ENCODE measurements at places on chromosomes 5 and 9.

DNA sequence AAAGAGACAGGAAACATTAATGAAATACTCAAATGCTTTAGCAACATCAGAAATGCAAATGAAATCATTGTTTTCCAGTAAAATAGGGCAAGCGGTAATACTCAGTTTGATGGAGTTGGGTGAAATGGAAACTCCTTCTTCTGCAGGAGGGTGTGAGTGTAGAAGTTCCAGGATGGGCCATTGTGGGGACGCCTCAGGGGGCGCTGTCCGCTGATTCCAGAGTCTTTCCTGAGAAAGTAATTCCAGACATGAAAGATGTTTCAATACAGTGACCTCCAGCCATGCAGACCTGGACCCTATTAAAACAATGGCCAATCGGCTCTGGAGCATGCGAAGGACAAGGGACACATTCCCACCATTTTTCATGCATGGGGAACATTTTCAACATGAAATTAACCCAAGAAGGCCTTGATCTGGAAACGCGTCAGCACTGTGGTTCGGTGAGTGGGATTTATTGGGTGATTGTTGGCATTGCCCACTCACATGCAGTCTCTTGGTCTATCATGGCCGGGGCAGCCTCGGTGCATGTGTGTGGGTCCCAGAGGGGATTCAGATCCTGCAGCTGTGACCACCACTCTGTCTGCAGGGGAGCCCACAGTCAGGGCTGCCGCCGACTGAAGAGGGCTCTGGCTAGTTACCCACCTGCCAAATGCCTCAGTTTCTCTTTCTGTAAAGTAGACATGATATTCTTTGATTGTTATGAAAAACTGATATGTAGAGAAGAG, 132.6 kb upstream of the IRX4 start:
- DNase-seq: no peak

GRCh38 chr5:144173766-144174165, 3.1 kb downstream of the KCTD16 start:
- DNase-seq: no peak

- no peak for DNase-seq
Measured at GRCh38 chr9:328453-328852, 113.8 kb downstream of the DOCK8 start.

GRCh38 chr5:6682239-6682638, 31.0 kb upstream of the TENT4A start:
- DNase-seq: no peak

DNA sequence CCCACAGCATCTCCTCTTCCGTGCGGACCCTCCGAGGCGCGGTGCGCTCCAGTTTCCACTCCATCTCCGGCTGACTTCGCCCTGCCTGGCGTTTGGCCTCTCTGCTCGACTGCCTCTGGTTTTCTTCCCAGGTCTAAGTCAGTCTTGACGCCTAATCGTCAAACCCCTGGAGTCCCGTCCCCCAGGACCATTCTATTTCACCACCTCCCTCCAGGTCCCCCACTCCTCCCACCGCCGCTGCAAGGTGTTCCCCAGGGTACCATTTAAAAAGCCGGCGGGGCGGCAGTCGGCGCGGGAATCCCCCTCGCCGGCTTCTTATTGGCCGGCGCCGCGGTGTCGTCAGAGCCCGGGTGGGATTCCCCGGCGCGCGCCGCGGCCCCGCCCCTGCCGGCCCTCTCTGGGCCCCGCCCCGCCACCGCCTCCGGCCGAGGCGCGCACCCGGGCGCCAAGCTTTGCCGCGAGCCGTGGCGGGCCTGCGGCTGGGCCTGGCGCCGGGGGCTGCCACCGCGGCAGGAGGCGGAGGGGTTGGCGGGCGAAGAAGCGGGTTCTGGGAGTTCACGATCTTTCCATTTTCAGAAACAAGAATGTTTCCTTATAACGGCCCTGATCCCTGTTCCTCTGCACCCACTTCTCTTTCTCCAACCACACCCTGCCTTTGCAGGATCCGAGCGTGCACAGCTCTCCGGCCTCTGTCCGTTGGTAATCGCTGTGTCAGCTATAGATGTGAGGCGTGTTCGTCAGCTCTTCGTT, at the start of gene CDC20B:
Gene CDC20B (minus strand): TSS at position 241 of the 750 bp plus-strand sequence. CDS start 177 bp downstream, at position 64.
- DNase-seq: peak; percentile 63

DNA sequence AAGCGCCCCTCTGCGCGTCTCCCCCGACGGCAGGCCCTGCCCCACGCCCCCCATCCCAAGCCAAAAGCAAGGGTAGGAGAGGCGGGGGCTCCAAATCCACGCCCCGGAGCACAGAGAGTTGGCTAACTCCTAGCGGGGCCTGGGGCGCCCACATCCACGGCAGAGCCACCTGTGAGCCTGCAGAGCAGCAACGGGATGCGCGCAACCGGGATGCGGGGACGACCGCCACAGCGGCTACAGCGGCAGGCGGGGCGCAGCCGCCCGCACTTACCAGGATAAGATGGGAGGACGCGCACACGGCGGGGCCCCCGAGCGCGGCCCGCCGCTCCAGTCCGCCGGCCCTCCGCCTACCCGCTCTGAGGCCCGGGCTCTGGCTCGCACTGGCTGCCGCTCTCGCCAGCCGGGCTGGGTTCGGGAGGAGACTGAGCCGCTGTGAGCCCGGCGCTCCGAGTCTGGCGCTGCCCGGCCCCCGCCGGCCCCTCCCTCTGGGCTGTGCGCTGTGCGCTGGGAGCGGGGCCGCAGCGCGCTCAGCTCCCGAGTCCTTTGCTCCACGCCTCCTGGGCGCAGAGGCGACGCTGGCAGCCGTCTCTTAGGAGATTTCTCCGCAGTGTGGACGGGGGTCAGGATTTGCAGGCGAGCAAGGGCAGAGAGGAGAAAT, at the start of gene SLC24A2:
Gene SLC24A2 (minus strand): TSS at position 424 of the 658 bp plus-strand sequence.
- no peak for DNase-seq
